ENCODE measurements at places on chromosomes 3 and 15.

- DNase-seq: no peak
These were observed 263.8 kb downstream of the TBC1D5 start for GRCh38 chr3:17478673-17479072.

GRCh38 chr3:165846056-165846455 is 8.8 kb upstream of the BCHE start:
- no peak for DNase-seq

- DNase-seq: no peak
These were observed 27.5 kb upstream of the MAPKBP1 start for GRCh38 chr15:41746802-41747201.

DNA sequence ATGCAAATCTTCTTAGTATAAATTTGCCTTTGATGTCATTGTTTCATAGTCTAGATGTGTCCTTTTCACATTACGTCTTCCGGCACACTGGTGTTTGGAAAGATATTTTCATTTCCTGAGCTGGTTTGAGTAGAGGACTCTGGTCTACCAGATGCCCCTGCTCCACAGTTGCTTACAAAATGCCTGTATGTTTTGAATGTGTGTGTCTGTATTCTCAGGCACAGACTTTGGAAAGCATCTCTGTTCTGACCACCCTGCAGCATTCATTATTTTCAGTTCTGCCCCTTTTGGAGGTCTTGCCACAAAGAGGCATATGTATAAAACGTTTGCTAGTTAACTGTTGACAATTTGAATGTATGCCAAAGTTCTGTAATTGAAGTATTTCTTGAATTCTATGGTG is 236.0 kb upstream of the GOLIM4 start:
- no peak for DNase-seq

GRCh38 chr3:171157286-171157685 is 130.8 kb upstream of the SLC2A2 start:
- DNase-seq: no peak

- DNase-seq: no peak
These were observed 66.9 kb downstream of the SEMA5B start for GRCh38 chr3:122960652-122961051.

DNA sequence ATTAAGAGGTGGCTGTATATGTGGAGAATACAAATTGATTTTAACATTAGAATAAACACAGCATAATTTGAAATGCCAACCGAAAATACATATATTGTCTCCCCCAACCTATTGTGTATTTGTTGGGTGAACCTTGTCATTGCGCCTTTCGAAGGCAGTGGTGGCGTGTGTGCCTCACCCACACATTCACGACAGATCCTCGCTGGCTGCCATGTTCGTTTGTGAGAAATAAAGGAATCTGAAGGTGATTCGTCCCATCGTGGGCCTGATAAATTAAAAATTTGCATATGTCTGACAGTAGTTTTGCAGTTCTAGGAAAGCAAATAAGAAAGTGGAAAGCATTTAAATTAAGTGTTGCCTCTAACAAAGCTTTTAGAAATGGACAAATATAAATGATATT is 222.8 kb upstream of the TOPAZ1 start:
- DNase-seq: no peak

GRCh38 chr3:137061186-137061585 is 103.4 kb downstream of the IL20RB start:
- no peak for DNase-seq

DNA sequence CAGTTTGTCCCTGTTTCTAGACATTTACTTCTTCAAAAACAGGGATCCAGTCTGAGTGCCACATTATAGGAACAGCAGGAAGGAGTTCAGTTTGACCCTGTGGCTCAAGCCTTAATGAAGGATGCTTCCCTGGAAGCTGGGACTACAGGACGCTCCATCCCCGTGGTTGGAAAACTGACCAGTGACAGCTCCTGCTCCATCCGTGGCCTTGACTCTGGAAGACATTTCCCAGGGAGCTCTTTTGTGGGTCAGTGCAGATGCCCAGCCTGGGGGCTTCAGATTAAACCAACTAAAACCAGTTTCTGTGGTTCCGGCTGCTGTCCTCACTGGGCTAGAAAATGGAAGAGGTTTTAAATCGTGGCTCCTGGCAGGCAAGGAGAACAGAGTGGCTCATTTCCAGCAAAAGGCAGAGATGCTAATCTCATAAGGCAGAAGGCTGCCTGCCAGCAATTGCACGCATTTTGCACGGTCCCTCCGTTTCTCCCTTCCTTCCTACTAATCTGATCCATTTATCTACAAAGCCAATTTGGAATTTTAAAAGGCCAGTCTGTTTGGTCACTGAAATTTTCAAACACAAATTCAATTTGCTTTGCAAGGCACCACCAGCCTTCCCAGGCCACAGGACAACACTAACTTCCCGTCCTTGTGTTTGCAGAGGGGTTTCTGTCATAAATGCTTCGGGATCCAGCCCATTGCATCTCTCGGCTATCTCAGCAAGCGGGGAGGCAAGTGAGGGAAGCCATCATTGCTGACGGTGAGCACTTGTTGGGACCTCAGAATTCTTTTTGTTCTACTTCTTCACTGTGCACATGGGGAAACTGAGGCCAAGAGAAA is 6.2 kb upstream of the SSUH2 start:
- no peak for DNase-seq

GRCh38 chr3:65604863-65605526 is 433.7 kb downstream of the MAGI1 start:
- no peak for DNase-seq

DNA sequence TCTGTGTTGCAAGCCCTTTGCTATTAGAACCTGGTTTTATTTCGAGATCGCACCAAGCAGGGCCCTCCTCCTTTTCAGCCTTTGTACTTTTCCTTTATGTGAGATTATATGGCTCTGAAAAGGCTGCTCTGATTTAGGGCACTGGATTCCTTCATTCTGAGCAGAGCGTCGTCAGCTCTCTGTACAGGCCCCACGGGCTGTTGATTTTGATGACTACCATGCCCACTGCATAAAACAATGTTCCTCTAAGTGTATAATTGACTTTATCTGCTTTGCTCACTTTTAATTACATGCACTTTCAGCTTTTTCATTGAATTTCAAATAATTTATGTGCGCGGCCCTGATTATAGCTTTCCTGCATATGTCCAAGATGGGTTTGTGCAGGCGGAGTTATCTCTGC is 4.4 kb upstream of the PSMD6 start:
- DNase-seq: no peak

GRCh38 chr3:33438284-33438668 is 1.9 kb downstream of the UBP1 start:
- no peak for DNase-seq

DNA sequence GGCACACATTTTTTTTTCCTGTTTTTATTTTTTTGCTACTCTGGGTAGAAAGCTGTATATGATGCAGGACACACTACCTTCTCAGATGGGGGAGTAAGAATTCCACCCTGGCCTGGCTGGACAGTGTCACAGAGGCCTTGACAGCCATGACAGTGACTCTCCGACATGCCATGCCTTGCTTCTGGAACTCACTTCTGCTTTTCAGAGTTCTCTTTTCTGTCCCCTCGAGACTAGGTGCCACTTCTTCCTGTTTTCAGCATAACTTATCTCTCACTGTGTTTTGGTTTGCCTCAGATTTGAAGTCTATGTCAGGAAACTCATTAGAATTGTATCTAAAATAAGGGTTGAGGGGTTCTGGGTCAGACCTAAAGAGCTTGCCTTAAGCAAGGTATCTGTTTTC is 69.1 kb upstream of the SEC13 start:
- no peak for DNase-seq

- DNase-seq: no peak
These were observed 65.8 kb upstream of the LEKR1 start for GRCh38 chr3:156760333-156760732.

DNA sequence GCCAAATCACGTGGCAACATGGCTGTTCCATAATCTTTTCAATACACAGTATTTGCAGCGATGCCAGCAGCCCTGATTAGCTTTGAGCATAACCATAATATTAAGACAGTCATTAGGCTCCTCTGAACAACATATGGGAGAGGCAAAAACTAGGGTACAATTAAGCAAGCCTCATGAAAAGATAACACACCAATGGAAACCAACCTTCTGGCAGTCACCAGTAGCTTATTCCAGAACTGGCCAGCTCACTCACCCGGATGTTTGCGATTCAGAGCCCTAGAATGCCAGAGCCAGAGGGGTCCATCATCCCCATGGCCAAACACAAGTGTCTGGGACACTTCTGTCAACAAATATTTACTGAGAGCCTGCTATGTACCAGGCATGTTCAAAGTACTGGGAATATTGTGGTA is 48.8 kb upstream of the PLXND1 start:
- DNase-seq: no peak

DNA sequence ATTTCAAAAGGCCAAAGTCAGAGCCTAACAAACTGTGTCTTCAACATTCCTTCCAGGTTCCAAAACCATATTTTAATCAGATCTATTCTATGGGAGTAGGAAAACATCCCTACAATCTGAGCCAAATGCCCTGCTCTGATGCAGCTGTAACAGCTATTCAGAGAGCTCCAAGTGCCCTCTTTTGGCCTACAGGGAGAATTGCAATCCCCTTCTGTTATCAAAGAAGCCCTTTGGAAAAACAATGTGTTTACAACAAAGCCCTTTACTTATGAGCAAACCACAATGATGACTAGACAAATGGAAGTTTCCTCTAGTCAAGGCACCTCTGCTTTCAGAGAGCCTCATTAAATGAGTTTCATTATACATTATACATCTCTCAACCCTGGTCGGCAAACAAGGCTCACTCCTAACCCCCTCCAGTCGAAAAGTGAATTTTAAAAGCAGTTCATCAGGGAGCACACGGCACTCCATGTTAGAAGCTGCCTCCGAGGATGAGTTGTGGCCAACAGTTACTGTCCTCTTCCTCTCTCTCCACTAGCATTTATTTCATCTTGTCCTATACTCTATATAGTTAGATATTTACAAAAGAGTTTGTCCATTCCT is 42.6 kb upstream of the TMCO5A start:
- no peak for DNase-seq

DNA sequence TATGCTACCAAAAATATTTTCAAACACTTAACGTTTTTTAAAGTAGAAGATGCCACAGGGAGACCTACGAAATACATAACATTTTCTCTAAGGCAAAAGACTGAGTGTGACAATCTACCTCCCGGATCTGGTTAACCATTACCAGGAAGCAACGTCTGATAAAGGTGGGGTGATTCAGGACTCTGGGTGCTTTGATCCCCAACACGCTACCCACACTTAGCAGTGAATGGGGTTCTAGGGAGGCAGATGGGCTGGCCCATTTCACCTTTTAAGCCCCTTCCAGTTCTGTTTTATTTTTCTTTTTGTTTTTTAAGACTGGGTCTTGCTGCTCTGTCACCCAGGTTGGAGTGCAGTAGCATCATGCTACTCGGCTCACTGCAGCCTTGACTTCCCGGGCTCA is 39.5 kb downstream of the EIF4E3 start:
- no peak for DNase-seq

GRCh38 chr3:10335871-10336622 is 15.1 kb upstream of the SEC13 start:
- DNase-seq: no peak

GRCh38 chr15:87871731-87872320 is 384.7 kb downstream of the NTRK3 start:
- DNase-seq: no peak

- DNase-seq: no peak
These were observed 180.5 kb downstream of the OPA1 start for GRCh38 chr3:193773266-193774220.

DNA sequence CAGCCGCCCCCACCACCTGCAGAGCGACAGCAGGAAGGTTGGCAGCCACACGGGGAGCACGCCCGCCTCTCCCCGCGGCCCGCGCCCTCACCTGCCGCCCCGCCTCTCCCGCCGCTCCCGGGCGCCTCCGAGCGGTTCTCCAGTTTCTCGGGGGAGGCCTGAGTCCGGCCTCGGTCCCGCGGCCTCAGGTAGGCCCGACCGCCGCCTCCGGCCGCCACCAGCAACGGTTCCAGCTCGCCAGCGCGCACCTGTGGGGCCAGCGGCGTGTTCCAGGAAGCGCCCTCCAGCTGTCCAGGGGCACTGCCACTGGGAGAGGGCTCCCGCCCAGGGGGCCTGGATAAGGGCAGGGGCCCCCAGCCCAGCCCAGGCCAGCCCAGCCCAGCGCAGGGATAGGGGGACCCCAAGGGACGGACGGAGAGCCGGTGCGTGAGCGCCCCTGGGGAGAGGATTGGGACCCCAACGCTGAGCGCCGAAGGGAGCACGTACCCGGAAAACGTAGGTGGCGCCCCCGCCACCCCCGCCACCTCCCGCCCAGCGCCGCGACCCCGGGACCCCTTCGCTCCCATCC is 2.2 kb downstream of the LTK start:
- no peak for DNase-seq

GRCh38 chr3:13425689-13426088 is 5.6 kb upstream of the NUP210 start:
- DNase-seq: no peak

GRCh38 chr3:168648321-168648720 is 552.6 kb upstream of the GOLIM4 start:
- DNase-seq: no peak

DNA sequence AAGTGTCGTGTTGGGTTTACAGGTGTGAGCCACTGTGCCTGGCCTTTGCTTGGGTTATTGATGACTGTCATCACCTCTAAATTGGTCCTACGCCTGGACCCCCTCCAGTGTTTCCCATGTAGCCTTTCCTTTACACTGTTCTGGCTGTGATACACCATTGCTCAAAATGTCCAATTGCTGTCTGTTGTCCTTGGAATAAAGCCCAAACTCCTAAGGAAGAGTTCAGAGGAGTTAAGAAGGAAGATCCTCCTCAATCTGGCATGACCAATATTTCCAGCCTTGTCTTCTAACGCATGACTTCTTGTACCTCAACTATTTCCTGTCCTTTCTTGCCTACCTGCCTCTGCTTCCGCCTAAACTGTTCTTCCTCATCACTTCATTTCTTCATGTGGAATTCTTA is 113.1 kb downstream of the POLR2M start:
- no peak for DNase-seq

DNA sequence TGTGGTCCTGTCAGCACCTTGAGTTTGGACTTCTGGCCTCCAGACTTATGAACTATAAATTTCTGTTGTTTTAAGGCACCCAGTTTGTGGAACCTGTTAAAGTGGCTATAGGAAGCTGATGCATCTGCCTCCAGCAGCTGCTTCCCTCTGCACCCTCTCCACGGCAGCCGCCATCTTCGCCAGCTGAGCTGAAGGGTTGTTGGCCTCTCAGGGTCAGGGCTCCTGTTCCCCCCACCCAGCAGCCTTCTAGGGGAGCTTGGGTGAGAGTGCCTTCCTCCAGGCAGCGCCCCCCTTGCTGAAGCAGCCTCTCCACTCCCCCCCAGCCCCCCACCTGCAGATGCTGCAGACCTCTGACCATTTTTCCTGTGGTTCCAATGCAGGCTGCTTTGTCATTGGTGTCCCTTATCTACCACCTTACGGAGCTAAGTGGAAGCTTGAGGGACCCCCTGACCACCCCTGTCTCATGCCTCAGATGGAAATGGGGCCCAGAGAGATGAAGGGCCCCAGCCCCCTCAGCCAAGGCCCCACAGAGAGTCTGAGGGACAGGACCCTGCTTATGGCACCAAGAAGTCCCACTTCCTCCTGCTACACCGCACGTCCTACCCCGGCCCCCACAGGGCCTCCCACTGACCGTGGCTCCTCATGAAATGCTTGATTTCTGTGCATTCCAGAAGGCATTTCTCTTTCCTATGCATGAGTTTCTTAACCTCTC is 61.4 kb upstream of the TLE3 start:
- no peak for DNase-seq
